ENCODE measurements at places on chromosomes 12 and 14.

GRCh38 chr14:90019824-90020523 is 41.8 kb upstream of the KCNK13 start:
- no peak for DNase-seq

DNA sequence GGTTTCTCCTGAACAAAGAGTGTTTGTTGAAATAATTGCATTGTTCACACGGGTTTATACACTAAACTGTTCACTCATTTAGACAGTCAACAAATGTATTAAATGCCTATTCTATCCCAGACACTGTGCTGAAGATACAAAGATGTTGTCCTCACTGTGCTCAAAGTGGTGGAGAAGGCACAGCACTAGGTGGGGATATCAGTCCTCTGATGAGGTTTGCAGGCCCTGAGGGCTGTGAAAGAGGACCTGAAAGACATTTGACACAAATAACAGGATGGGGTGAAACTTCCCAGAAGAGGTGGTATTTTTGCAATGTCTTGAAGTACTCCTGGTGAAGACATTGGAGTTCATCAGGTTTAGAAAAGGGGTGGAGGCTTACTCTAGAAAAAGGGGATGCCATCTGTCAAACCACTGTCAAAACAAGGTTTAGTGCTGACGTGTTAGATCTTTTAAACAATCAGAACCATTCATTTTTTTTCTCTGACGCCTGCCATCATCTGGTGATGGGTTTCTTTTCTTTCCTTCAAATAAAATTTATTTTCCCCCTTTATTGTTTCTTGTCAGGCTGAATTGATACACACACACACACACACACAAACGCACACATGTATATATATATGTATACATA is 69.5 kb downstream of the ACSS3 start:
- DNase-seq, result no peak

- no peak for DNase-seq
Observed at GRCh38 chr14:22821193-22822015, 6.2 kb upstream of the SLC7A7 start.

- DNase-seq, result no peak
Observed at GRCh38 chr14:71194251-71194650, 287.0 kb downstream of the PCNX1 start.

DNA sequence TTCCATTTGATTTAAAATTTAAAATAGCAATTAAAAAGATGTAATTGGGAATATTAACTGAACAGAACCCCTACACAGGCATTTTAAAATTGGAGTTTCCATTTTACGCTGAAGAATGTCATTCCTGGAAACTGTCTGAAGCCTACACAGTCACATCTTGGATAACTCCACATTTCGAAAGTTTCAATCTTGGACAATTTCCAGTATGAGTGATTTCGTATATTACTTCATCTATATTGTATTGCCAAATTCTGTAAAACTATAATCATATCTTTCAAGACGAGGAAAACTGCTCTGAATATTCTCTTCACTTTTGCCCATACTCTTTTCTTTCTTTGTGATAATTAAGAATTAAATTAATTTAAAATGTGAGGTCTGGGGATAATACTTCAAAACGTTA is 194.2 kb upstream of the ABCD2 start:
- DNase-seq, result no peak

DNA sequence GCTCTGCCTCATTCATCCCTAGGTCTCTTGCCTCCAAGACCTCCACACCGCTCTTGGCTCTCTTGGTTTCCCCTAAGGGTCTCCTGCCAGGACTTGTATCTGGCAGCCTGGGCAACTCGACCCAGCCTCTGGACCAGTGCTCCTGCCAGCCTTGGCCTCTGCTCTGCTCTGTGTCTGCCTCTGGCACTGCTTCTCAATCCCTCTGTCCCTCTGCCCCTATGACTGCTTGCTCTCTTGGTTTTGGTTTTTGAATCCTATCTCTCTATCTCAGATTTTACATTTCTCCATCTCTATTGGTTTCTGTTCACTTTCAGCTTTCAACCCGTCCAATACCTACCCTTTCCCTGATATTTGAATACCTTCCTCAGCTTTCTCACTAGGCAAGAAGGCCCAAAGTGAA is 6.3 kb downstream of the ITGA5 start:
- no peak for DNase-seq

GRCh38 chr12:105036937-105037649 is 47.2 kb downstream of the ALDH1L2 start:
- DNase-seq, result peak; percentile 20

GRCh38 chr12:132185705-132186104 is 41.4 kb downstream of the NOC4L start:
- DNase-seq, result no peak

- DNase-seq, result no peak
Observed at GRCh38 chr14:79281244-79282152, 929.8 kb downstream of the DIO2 start.

- DNase-seq, result no peak
Observed at GRCh38 chr14:73403181-73403752, 55.1 kb downstream of the NUMB start.

DNA sequence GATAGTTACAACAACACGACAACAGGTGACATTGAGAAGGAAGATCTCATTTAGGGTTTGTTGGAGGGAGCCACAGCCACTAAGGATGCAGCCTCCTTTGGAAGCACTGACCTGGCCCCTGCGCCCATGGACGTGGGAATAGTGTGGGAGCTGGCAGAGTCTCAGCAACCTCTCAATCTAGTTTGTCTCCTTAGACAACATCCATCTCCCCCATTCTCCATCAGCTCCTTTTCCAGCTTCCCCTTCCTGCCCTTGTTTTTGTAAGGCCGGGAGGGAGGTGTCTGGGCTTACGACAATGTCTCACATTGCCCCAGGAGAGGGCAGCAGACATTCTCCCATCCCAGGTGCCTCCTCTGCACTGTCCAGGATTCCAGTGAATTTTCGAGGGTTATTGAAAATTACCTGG is 170.2 kb upstream of the PZP start:
- DNase-seq, result no peak

GRCh38 chr14:76439237-76439775 is 63.4 kb downstream of the ESRRB start:
- no peak for DNase-seq

- peak; percentile 33 for DNase-seq
Observed at GRCh38 chr14:68637106-68638021, 155.5 kb downstream of the ZFP36L1 start.

- no peak for DNase-seq
Observed at GRCh38 chr14:103731916-103732867, 16.6 kb downstream of the ZFYVE21 start.

- no peak for DNase-seq
Observed at GRCh38 chr12:55675666-55676065, 32.0 kb downstream of the ITGA7 start.

DNA sequence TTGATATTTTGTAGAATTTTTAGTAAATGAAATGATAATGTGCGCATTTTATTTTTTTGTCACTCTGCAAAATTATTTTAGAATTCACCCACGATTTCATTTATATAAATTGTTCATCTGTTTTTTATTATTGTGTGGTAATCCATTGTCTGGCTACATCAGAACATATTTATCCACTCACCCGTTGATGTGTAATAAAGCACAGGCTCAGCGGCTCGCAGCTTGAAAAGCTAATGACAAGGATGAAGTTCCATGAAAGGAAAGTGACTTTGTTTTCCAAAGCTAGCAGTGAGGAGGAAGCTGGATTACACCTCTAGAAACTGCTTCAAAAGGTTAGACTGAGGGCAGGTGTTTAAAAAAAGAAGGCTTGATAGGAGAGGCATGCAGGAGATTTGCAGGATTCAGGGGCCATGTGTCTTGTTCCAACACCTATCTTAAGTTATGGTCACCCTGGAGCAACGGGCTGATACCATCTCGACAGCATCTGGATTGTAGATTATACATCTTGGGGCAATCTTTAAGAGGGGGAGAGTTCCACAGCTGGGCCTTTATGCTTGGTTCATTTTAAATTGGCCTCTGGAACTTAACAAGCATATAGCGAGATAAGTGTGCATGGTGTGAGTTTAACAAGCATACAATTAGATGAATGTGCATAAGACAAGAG is 194.1 kb downstream of the TMTC3 start:
- DNase-seq, result no peak

GRCh38 chr12:64171715-64172114 is 50.4 kb downstream of the KICS2 start:
- no peak for DNase-seq

DNA sequence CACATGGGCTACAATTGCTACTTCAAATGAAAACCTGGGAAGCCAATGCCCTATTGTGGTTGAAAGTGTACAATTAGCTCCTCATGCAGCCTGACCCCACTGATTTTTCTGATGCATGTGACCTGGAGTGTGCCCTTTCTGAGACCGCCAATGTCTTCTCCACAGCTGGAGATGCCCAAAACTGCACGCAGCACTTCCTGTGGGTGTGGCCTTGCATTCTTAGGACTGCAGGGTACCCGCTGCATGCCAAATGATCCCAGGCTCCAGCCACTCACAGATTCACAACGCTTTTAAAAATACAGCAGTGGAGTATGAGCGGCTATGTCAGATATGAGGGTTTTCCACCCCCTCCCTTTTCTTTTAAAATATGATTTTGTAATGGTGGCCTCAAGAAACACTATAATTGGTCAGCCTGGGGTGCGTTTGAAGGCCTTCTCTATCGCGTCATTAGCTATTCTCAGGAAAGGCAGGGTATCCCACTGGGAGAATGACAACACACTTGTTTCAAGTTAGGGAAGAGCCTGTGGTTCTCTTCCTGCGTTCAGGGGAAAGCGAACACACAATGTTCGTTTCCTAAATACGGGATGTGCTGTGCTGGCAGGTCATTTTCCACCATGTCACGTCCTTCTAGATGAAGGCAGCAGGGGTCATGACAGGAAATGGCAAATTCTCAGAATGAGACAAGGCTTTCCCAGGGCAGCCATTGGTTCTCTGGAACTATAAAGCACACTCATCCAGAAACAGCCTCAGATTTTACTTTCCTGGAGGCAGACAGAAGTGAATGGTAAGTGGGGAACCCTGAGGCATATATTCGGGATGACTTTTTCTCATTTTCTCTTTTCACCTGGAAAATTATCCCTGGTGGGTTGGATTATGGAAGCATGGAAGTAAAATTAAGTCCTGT is at the start of gene APOLD1:
Gene APOLD1 (plus strand): TSS at position 749 of the 904 bp plus-strand sequence. CDS start 33 bp downstream, at position 782.
- DNase-seq, result no peak

- DNase-seq, result no peak
Observed at GRCh38 chr12:79900951-79901350, 33.9 kb downstream of the PPP1R12A start.

GRCh38 chr14:69038455-69039287 is 59.6 kb upstream of the ACTN1 start:
- DNase-seq, result no peak

- no peak for DNase-seq
Observed at GRCh38 chr12:2337031-2338010, 284.5 kb downstream of the CACNA1C start.

DNA sequence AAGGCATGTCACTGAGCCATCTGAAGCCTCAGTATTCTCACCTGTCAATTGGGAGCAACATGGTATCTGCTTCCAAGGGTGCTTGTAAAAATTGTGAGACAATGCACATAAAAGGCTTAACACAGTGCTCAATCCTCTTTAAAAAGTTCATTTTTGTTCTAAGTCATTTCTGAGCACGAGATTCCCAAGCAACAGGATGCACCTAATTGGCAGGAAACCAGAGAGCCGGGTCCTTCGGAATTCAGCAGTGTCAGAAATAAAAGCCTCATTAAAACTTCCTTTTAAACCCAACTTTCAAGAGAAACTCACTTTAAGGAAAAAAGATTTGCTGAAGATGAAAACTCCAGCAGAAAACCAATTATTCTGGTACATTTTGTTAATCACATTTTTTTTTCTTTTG is 112.4 kb upstream of the NOS1 start:
- no peak for DNase-seq

DNA sequence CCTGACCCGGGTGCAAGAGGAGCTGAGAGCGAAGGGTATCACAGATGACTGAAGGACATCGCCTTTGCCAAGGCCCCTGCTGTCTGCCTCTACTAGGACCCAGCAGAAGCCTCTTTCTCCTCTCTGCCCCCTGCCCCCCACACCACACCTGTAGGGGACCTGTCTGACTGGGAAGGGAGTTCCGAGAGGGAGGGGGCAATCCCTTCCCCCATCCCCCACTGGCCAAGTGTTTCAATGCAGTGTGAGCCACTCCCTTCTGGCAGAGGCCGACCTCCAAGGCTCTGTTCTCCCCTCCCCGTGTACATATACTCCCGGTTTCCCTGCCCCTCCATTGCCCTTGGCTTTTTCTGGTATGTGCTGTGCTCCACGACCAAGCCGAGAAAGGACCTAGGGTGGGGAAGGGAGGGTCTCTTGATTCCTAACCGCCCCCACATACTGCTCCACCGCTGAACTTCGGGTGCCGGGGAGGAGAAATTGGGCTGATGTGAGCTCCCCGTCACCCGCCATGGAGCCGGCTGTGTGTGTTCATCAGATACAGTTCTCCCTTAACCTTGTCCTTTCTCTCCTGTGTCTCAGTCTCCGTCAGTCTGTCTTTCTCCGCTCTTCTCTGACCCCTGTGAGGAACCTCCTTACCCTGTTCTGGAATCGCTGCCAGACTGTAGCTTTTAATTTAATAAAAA is 2.0 kb upstream of the ARHGEF25 start:
- no peak for DNase-seq

DNA sequence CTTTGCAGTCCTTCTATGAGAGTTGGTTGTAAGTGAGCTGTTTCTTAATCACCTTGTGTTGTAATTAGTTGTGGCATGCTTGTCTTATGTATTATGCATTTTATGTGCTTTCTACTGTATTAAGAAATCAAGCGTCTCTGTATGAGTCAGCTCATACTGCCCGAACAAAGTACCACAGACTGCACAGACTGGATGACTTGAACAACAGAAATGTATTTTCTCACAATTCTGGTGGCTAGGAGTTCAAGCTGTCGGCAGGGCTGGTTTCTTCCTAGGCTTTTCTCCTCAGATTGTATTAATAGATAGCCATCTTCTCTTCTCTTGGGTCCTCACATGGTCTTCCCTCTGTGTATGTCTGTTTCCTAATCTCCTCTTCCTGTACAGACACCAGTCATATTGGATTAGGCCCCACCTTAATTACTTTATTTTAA is 77.7 kb downstream of the FLRT2 start:
- DNase-seq, result no peak

DNA sequence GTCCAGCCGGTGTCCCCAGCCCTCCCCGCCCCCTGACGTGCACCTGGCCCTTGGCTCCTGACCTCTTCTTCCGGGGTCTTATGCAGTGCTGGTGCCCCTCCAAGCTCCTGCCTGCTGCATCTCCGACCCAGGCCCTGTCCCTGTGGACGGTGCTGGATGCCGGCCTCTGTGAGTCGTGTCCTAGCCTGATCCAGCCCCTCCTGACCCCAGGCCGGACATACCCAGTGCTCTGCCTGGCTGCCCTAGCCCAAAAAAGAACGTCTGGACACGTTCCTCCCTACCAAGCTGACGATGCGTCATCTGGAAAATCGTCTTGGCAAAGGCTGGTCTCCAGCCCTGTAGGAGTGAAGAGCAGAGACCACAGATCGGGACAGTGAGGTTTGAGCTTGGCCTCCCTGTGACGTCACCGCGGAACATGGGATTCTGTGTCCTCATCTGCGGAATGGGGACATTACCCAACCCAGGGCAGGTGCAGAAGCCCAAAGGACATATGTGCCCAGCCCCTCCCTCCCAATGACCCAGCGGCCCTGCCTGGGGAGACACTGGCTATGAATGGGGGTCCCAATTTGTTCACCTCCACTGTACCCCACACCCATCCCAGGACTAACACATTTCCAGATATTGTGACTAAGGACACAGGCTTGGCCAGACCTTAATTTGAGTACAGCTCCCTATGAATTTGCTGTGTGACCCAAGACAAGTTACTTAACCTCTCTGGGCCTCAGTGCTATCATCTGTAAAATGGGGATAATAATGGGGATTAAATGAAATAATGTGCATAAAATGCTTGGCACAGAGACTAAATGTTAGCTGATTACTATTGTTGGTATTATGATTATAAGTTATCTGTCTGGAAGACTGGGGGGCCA is 51.0 kb upstream of the BCL11B start:
- DNase-seq, result no peak
